Smooth muscle cell of bladder (primary cell): ENCODE measurements at places on chromosomes 3 and 15. TPM values are rescaled to one million over a fixed set of nuclear protein-coding genes. Genes with fewer than 3 reads are reported as not detected.

Gene SMAD6
- 15.5 and 31.3 TPM in 2 replicates for total RNA-seq

Gene TEX9
- 3.1 and 3.8 TPM in 2 replicates for total RNA-seq

Gene DAZL
- total RNA-seq: not detected in 2 replicates

Gene B3GALNT1
- total RNA-seq: 10.1 and 10.6 TPM in 2 replicates

Gene MAPK6
- 54.1 and 65.1 TPM in 2 replicates for total RNA-seq

Gene EAF2
- total RNA-seq: 2.4 and 3.1 TPM in 2 replicates

Gene SLTM
- total RNA-seq: 63.3 and 64.2 TPM in 2 replicates

Gene ACTRT3
- 3.7 and 4.4 TPM in 2 replicates for total RNA-seq

Gene C3orf33
- total RNA-seq: 2.4 and 3.0 TPM in 2 replicates

Gene DNAJC19
- 27.0 and 27.8 TPM in 2 replicates for total RNA-seq

Gene MNS1
- total RNA-seq: 0.65 and 1.1 TPM in 2 replicates

Gene ADAMTSL3
- total RNA-seq: 0.14 and 0.18 TPM in 2 replicates

Gene TMEM62
- 9.2 and 11.7 TPM in 2 replicates for total RNA-seq

Gene GREM1
- 307 and 558 TPM in 2 replicates for total RNA-seq

Gene MEIS2
- 53.5 and 102 TPM in 2 replicates for total RNA-seq

Gene ZPLD1
- 0.28 TPM in 2 replicates for total RNA-seq

Gene GPR62
- total RNA-seq: under 0.01 and 0.09 TPM in 2 replicates

Gene CDC25A
- 1.00 and 1.3 TPM in 2 replicates for total RNA-seq

Gene SOX2
- not detected in 2 replicates for total RNA-seq

Gene SERPINI2
- total RNA-seq: not detected in 2 replicates
